ENCODE measurements at places on chromosomes 6 and 20.

- no peak for DNase-seq
Observed at GRCh38 chr20:54078296-54078984, 8.0 kb upstream of the BCAS1 start.

- DNase-seq = no peak
Observed at GRCh38 chr20:6616421-6616820, 151.1 kb upstream of the BMP2 start.

DNA sequence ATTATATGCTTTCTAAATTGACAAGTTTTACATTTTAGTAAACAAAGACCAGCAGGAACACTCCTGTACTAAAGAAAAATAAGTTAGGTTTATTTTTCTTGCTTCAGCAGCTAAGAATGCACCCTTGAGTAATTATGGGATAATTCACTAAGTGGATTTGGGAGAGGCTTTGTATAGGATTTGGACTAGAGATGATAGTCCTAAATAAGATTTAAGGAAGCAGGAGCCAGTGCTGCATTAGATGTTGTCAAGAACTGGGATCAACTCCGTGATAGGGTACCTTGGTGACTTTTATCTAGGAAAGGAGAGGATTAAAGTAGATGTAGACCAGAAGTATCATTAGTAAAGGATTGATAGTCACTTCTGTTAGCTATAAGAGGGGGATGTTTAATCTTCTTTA, 4.1 kb upstream of the C6orf141 start:
- no peak for DNase-seq

DNA sequence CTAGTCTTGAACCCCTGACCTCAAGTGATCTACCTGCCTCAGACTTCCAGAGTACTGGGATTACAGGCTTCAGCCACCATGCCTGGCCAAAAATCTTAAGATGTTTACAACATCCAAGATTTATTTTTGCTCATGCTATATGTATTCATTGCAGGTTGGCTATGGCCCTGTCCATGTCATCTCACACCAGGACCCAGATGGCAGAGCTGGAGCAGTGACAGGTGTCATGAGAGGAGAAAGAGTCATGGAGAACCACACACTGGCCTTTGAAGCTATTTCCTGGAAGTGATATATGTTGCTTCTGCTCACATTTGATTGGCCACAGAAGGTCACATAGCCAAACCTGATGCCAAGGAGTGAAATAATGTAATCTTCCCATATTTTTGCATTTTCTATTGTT, 13.8 kb upstream of the DDR1 start:
- no peak for DNase-seq

- no peak for DNase-seq
Observed at GRCh38 chr6:168838037-168838399, 397.0 kb downstream of the SMOC2 start.

DNA sequence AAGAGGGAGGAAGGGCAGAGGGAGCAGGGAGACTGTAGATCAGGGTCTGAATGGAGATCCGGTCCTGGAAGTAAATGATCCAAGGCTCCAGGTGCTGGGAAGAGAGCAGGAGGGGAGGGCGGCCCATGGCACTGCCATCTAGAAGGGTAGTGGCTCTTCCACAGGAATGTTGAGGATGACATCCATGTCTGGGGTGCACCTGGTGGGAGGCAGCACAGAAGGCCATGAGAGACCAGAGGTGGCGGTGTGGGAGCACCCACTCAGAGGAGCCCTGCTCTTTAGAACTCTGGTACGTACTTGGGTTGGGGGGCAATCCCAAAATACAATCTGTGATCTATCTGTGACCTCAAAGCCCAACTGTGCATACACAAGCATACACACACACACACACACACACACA, 13.5 kb downstream of the DEFB132 start:
- no peak for DNase-seq

- DNase-seq = no peak
Observed at GRCh38 chr6:105994591-105995390, 91.3 kb upstream of the PRDM1 start.

DNA sequence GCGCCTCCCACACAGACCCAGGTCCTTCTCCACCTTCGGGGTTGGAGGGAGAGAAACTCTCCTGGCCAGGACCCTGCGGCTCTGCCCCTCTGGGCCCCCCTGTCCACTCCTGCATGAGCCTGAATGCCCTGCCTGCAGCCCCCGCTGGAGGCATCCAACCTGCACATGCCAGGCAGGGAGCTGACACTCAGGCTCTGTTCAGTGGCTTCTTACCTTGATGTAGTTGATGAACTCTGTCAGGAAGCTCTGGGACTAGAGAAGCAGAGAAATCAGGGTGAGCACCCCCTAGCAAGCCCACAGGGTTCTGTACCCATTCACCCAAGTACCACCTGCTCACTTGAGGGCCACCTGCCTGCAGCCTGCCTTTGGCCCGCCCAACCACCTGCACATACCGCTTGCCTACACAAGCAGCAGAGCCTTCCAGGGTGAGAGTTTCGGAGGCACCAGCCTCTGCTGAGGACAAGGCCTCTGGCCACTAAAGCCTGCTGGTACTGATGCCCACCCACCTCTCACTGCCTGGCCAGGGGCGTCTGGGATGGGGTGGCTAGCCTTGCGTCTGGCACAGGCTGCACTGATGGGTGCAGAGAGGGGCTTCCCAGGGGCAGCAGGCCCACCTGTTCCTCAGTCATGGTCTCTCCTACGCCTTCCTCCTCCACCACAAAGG, 9.7 kb downstream of the DDRGK1 start:
- no peak for DNase-seq

DNA sequence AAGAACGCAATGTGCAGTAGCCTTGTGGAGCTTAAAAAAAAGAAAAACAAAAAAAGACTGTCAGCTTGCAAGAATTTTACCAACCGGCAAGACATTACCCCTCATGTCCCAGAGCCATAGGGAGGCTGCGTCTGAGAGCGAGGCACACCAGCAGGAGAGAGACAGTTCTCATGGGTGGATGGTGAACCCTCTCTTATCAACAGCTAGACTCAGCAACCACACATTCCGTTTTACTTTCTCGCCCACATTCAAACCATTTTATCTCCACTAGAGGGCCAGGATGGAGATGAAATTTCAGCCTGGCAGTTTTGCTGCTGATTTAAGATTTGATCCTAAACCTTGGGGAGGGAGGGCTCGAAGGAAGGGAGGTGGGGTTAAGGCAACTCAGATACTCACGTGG, 247.0 kb downstream of the ATXN1 start:
- no peak for DNase-seq

GRCh38 chr6:34093854-34094430, 51.9 kb downstream of the GRM4 start:
- DNase-seq = no peak

DNA sequence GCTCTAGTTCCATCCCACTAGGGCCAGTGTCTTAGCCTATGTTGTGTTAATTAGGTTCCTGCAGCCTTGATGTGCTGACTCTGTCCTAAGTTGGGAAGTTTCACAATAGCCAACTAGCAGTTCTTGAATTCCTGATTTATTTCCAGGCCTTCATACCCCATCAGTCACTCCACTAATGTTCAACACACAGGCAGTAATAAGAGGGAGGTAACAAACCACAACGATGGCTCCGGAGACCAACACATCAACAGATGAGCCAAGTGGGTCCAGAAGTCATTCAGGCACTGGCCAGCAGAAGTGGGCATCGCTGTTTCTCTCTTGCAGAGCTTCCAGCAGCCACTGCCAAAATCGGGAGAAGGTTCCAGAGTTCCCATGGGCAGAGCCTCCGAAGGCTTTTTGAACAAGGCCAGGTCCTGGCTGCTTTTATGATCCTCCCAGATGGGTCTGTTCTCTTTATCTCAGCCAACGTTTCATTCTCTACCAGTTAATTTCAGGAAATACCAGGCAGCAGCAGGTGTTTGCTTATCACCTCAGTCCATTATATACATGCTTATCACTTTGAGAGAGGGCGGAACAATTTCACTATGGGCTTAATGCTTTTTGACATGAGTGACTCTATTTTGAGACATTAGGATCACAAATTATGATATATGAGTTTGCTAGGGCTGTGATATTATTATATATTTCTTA, 48.5 kb upstream of the NOP56 start:
- DNase-seq = no peak

DNA sequence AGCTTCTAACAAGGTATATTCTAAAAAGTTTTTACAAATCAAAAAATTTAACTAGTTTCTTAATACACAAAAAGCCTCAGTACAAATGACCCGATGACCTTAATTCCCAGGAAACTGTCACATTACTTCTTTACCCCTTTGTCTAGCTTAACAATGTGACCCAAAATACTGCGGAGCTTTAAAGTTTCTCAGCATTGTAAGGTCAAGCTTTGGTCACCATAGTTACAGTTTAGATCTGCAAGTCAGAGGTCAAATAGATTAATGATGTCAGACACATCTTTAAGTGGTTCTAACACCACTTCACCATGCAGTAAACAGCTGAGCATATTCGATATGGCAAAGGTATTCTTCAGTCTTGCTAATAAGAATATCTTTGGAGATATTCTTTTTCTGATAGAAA, 36.8 kb upstream of the FLRT3 start:
- DNase-seq = no peak

DNA sequence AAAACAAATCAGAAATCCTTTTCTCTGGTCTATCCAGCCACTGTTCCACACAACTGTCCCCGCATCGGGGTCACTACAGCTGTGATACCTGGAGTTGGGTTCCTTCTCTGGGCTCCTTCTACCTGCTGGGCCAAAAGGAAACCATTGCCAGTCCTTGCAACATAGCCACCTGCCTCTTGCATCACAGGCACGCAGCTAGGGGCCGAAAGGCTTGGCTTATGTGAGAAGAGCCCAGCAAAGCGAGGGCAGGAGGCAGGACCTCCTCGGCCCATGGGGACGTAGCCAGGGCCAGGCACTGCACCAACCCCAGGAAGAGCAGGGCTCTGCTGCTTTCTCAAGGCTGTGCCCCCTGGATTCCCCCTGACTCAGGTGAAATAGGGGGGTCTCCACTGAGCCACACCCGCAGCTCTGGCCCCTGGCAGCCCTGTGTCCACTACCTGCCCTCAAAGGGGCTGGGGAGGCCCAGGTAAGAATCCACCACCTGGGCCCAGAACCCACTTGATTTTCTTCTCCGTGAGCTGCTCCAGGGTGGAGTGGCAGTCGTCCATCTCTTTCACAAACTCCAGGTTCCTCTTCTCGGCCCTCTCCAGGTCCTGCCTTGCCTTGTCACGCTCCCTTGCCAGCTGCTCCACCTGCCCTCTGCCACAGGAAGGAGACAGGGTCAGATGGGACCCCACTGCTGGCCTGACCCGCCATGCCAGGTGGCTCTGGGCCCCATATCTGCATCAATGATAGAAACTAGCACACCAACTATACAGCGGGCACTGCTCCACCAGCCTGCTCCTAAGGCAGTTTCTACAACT, 88.9 kb downstream of the GINS1 start:
- DNase-seq = no peak

GRCh38 chr6:107061125-107062020, 33.4 kb downstream of the MTRES1 start:
- DNase-seq = no peak

DNA sequence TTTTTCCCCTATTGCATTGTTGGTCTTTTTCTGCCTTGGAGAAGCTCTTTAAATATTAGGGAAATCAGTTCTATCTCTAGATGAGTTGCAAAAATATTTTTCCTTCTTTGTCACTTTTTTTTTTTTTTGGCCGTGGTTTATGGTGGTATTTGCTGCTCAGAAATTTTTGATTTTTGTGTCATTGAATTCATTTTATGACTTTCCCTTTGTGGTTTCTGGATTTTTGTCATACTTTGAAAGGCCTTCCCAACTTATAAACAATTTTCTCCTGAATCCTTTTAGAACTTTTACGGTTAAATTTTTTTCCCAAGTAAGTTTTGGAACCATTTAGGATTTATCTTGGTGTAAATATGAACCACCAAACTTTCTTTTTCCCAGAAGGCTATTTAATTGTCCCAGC, 145.6 kb downstream of the GJA10 start:
- DNase-seq = no peak

GRCh38 chr20:63323357-63323981, 30.5 kb downstream of the COL20A1 start:
- DNase-seq = no peak

GRCh38 chr20:3398681-3399252, 8.7 kb downstream of the DNAAF9 start:
- DNase-seq = no peak

GRCh38 chr6:98833307-98834059, 891 bp upstream of the POU3F2 start:
- DNase-seq = no peak

GRCh38 chr20:4555188-4555890, 166.4 kb upstream of the PRND start:
- no peak for DNase-seq

DNA sequence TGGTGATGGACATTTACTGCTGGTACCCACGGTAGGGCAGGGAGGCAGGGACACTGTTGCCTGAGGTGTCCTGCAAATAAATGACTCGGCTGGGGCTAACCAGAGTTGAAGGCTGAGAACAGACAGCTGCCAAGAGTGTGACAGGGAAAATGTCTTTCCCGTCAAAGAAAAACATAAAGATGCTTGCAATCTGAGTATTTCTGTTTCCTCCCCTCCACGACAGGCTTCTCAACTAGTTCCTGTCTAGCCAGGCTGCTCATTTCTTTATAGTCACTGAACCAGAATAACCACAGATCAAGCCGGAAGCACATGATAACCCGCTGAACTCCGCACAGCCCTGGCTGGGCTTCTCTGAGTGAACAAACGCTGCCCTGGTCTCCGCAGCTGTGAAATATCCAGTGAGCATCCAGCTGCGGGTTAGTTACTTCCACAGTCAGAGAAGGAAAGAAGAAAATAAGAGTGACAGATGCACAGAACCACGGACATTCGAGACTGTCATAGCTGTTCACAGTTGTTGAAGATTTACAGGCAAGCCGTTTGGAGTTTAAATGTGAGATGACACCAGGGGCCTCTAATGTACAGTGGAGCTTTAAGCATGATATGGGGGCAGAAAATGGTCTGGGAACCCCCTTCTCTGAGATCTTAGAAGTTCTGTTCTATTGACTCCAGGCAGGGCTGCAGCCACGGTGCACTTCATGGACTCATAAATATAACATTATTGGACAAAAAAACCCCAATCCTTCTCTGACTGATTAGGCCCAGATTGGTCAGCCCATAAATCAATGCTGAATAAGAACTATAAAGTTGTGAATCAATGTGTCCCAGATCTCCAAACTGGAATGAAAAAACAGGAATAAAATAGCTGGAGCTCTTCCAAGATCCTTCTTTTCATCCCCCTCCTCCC, 299.9 kb upstream of the SUPT3H start:
- no peak for DNase-seq

DNA sequence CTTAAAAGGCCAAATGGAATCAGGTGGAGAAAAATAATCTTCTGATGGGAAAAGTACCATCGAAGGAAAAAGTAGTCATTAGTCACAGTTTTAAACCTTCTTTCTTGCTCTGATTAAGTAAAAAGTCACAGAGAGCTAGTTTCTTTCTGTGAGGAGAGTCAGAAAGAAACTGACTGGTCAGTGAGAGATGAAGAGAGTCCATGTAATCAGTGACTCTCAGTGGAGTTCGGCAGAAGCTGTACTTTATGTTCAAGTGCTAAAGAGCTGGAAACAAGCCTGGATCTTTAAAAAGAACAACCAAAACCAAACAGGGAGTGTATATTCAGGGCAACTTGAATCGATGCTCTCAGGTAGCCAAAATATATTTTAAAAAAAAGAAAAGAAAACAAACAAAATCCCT, 44.5 kb downstream of the MDGA1 start:
- DNase-seq = no peak

All from stimulated activated CD8-positive, alpha-beta memory T cell treated with anti-CD3 and anti-CD28 coated beads, Interleukin-4, amount 100 ng/mL, for 1 hour (primary cell).